ENCODE measurements at places on chromosomes 7 and 10.

DNA sequence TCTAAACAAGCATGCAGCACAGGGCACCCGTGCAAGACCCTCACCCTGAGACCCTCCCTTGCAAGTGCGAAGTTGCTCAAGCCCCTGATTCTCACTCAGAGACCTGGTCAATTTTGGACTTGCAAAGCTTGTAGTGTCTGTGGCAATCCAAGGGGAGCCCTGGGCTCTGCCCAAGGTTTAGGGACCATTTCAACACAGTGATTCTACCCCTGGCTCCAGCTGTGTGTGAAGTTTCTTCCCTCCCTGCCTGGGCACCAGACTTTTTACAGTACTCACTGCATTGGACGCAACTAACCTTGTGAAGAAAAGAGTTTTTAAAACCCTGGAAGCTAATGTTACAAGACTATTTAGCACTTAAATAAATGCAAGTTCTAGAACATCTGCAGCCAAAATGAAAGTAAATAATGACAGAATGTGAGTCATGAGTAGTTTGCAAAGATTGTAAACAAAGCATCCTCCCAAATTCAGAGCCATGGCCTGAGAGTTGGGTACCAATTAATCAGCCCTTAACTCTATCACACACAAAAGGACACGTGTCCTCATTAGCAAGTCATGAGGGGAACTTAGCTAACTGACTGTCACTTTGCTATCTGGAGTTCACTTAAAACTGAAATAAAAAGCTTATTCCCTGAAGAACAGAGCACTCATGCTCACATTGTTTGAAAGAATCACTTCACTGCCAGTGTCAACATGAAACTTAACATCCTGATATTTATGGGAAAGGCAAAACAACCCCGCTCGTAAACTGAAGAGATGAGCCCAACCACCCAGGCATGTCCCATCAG, 48.1 kb downstream of the RGS10 start:
- no peak for DNase-seq

- no peak for DNase-seq
These were observed 91.8 kb downstream of the CHST15 start for GRCh38 chr10:124001391-124002148.

GRCh38 chr10:88507826-88508453, 75.2 kb downstream of the RNLS start:
- DNase-seq, result no peak

DNA sequence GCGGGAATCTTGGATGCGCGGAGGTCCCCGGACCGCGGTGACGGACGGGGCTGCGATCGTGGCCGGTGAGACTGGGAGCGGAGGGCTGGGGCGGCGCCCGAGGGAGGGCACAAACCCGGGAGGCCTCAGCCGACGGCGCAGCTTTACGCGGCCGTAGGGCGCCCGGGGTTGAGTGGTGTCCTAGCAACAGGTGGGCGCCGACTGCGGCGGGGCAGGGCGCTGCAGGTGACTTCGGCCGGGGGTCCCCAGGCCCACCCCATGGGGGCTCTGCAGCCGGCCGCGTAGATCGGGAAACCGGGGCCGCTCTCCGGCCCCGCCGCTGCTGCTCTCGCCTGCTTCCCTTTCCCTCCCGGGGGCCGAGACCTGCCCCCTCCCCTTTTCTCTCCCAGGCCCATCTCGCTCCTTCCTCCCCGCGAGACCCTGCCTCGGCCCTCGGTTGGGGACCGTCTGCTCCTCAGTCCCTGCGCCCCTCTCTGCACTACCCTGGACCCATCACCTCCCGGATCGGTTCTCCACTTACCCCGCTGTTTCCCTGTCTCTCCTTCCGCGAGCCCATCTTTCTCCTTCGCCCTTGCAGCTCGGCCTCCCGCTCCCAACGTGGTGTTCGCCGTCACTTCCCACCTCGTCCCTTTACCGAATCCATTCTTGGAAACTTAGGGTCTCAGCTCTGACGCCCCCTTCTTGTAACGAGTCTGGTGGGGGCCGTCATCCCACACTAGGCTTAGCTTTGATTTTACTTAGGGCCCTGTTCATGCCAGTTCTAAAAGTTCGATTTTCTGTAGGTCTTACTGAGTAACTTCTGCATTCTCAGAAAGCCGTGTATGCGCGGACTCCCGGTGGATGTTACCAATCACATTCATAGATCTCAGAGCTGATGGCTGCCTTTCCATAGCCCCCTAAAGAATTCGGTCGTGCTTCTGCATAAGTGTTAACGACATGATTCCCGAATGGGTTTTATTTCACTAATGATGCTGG, 18.5 kb upstream of the ACBD5 start:
- DNase-seq, result peak; percentile 34

GRCh38 chr7:106163257-106163656, 51.1 kb upstream of the SYPL1 start:
- no peak for DNase-seq

DNA sequence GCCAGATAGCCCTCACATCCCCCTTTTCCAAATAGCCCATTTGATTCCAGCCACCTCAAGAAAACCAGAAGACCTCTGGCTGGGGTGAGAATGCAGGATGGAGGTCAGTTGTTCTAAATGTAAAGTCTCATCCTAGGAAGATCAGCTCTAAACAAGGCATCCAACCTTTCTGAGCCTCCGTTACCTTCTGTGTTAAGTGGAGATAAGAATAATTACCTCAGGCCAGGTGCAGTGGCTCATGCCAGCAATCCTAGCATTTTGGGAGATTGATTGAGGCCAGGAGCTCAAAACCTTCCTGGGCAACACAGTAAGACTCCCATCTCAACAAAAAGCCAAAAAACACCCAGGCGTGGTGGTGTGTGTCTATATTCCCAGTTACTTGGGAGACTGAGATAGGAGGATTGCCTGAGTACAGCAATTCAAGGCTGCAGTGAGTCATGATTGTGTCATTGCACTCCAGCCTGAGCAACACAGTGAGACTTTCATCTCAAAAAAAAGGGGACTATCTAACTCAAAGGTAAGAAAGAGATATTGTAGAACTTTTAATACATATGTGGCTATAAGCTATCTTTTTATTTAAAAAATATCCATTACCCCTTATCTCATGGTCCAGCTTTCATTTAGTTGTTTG, 43.5 kb downstream of the PRTFDC1 start:
- DNase-seq, result no peak

DNA sequence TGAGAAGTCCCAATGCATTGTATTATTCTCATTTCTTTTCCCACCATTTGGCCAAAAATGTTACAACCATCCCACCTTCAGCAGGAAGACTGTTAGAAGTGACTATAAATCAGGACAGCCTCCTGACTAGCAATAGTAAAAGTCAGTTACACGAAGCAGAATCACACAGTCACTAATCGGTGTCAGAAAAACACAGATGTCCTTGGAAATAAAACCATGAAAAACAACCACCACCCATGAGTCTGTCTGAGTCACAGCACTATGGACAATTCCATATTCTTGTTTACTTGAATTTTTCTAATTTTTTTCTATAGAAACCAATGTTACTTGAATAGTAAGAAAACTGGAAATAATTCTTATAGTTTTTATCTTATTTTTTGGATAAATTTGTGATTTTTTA, 81.9 kb upstream of the FRMD4A start:
- no peak for DNase-seq

DNA sequence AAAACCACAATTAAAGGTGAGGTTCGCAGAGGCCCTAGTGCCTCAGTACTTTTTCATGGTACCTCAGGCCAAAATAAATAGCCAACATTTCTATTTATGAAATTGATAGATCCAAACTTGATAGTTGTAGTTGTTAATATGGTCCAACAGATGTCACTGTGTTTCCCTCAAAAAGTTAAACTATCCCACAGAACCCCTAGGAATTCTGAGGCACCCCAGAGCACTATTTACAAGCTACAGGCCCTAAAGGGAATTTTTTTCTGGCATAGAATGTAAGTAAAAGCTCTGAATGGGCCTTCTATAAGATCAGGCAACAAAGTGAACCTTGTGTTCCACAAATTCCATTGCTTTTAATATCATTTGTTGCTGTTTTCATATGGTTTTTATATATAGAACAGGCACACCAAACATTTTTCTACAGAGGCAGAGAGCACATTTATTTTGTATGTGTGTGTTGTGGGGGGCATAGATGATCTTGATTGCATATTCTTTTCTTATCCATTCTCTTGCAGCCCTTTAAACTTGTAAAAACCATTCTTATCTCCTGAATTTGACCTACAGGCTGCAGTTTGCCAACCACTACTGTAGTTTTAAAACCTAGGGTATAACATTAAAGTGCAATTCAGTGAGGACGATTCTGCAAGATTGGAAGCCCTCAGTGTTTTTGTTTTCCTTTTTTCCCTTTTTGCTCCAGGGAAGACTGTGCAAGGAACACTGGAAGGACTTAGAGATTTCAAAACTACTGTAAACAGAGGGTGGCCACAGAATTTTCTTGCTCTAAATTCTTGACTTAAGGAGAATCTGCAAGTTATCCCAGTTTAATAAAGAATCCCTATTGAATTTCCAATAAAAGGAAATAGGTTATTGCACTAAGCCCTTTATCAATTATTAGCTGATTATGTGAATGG, 3.5 kb upstream of the ARL4A start:
- no peak for DNase-seq

DNA sequence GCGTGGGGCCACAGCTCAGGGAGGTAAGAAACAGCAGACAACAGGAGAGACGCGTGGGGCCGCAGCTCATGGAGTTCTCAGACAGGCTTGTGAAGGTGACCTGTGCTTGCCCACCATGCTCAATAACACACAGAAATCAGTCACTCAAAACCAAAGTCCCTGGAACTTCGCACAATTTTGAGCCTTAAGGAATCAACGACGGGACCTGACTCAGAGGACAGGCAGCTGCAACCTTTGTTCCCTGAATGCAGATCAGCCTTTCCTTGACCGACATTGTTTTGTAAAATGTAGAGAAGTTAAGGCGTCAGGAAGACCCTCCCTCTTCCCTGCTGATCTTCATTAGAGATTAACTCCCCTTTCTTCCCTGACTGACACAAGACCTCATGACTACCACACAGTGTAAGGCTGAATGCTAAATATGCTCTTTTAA, 8.5 kb upstream of the KNDC1 start:
- DNase-seq, result no peak

DNA sequence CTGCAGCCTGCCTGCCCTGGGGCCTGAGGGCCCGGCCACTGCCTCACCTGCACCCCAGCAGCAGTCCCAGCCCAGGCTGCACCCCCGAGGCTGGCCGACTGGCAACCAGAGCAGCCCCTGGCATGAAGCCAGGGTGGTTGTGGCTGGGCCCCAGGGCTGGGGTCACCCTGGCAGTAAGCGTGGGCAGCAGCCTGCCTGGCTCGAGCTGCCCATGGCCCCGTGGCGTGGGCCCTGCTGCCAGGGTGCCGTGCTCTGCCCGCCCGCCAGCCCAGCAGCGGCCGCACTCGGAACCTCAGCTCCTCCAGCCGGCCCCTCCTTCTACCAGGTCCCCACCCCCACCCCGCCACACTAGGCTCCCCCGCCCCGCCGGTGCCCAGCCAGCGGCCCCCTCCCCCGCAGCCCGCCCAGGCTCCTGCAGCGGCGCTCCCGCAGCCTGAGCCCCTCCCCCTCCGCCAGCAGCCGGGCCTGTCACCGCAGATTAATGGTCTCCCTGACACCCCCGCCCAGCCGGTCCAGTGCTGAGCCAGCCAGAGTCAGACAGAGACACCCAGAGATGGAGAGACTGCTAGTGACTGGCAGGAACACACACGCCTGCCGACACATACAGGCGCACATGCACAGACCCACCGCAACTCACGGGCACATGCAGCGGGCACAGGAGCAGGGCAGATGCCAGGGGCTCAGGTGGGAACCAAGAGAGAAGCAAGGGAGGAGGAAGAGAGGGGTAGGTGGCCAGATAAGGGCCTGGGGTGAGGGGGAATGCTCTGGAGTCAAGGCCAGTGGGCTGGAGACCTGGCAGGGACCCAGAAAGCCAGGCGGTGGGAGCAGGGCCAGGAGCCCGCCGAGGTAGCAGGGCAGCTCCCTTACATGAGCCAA, 22.4 kb downstream of the KCNH2 start:
- DNase-seq, result no peak

- no peak for DNase-seq
These were observed 71.5 kb downstream of the PARP12 start for GRCh38 chr7:139991269-139991666.

DNA sequence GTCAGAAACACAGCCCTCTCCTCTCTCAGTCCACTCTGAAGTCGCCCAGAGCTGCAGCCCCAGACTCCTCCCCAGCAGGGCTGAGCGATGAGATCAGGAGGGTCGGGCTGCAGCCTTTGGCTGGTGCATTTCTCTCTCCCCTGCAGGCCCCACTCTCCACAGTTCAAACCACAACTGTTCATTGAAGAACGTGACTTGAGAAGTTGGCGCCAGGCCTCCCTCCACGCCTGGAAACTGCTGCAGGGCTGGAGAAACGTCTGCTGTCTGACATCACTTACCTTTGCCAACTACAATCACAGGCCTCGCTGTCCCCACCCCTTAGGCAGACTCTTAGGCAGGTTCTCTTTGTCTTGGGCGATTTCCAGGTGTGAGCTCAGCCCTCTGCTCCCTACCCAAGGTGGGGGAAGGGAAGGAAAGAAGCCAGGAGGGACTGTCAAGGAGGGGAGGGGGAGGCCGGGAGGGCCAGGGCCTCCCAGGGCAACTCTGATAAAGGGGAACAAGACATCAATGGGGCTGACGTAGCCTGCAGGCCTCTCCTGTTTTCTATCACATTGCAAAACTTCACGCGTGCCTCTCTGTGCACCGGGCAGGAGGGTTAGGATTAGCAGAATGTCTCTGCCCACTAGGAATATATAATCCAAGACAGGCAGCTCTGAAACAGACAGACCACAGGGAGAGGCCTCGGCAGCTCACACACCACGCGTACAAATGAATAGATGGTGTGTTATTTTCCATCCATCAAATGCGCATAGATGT, 32.7 kb downstream of the CALML5 start:
- DNase-seq, result no peak

- peak; percentile 57 for DNase-seq
These were observed 101.1 kb upstream of the TARP start for GRCh38 chr7:38374507-38374906.

DNA sequence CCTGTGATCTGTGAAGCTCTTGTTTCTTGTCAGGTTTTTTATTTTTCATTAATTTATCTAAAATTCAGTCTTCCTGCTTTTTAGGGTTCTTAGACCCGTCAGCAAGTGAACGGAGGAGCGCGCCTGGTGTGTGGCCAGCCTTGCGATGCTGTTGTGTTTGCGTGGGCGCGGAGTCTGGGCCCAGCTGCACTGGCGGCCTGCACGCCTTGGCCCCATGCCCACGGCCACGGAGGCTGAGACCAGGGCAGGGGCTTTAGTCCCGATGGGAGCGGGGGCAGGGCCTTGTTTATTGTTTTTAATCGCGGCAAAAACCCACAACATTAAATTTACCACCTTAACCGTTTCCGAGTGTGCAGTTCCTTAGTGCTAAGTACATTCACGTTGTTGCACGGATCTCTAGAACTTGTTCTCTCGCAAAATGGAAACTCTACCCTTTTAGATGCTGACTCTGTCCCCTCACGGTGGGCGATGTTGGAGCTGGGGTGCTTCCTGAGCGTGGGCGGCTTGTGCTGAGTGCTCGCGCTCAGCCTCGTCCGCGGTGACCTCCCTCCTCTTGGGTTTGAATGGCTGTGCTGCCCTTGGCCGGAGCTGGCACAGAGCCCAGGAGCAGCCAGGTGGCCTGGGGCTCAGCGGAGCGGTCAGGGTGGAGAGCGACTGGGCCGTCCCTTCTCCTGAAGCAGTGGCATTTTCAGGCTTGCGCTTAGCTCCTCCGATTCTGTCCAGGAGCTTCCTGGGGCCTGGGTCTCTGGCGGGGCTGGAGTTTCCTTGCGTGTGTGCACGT, 69.1 kb downstream of the INPP5A start:
- DNase-seq, result no peak

GRCh38 chr10:3774814-3775695, 10.0 kb downstream of the KLF6 start:
- DNase-seq, result no peak

- no peak for DNase-seq
These were observed 43.8 kb downstream of the GRB10 start for GRCh38 chr7:50738932-50739331.
